ENCODE measurements at places on chromosomes 7 and 10.

GRCh38 chr7:41892356-41893100 is 189.6 kb upstream of the INHBA start:
- no peak for DNase-seq

- DNase-seq = peak; percentile 15
Measured at GRCh38 chr10:29496341-29497162, 138.2 kb downstream of the SVIL start.

DNA sequence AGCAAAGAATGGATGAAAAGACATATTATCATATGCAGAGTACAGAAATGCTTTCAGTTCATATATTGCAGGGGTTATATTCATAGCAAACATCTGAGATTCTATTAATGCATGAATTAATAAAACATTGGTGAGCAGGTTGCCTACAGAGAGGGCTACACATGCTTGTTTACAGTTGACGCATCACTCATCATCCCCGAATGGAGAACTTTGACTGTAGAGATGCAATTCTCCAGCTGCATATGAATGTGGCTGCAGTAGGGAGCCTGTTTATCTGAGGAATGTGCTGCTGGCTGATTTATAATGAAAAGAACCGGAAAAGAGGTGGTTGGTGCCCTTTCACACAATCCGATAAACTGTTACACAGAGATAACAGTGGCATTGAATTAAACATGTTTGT is 116.5 kb downstream of the GRM3 start:
- no peak for DNase-seq

DNA sequence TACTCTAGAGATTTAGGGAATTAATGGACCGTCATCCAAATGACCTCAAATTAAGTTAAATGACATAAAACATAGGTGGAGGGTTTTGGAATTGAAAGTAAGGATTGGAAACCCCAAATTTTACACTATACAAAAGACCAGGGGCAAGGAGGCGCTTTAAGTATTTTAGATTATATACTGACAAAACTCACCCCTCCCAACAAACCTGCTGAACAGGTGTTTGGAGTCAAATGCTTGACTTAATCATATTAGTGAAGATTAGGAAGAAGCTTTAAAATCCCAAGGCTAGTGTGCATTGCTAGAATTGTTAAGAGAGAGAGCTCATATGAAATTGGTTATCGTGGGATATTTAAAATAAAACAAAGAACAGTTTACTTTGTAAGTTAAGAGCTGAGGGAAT is at the start of gene GNGT1:
TSS of gene GNGT1 (plus strand) at position 301 of the 400 bp plus-strand sequence. CDS start 180 bp downstream, outside the sequence.
- no peak for DNase-seq
